Esophagus mucosa (tissue), 1 donor: ENCODE measurements at places on chromosomes 13 and 19. TPM values are rescaled to one million over a fixed set of nuclear protein-coding genes. Genes with fewer than 3 reads are reported as not detected.

DNA sequence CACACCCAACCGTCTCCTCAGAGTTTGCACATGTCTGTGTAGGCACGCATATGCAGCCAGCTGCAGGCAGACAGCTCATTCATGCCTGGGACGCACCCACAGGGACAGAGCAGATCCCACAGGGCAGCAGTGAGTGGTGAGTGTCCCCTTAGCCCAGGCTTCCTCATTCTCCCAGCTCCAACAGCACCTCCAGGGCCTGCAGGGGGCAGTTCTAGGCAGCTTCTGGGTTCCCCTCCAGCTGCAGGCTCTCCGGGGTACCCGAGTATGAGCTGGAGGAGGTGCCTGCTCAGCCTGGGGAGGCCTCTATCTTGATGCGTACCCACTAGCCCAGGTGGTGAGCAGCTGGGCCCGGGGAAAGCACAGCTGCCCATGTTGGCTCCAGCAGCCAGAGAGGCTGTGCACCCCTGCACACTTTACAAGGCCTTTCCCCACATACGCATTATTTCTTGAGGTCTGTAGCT, 1.3 kb upstream of the SHANK1 start:
- ATAC-seq, result peak; percentile 51

DNA sequence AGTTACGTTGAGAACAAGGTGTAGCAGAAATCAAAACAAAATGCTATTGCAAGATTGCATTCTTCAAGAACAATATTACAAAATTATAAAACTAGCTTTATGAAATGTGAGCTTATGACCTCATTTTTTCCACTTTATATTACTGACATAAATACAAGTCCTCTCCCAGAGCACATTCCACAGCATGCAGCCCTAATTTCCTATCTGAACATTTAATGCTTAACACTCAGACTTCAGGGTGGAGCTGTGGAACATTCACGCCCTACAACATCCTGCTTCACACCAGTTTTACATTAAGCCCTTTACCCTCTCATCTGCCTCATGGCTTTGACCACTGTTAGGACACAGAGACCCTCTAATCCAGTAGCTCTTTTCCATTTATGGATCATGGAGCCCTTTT, 65.5 kb downstream of the EPSTI1 start:
- ATAC-seq, result no peak

DNA sequence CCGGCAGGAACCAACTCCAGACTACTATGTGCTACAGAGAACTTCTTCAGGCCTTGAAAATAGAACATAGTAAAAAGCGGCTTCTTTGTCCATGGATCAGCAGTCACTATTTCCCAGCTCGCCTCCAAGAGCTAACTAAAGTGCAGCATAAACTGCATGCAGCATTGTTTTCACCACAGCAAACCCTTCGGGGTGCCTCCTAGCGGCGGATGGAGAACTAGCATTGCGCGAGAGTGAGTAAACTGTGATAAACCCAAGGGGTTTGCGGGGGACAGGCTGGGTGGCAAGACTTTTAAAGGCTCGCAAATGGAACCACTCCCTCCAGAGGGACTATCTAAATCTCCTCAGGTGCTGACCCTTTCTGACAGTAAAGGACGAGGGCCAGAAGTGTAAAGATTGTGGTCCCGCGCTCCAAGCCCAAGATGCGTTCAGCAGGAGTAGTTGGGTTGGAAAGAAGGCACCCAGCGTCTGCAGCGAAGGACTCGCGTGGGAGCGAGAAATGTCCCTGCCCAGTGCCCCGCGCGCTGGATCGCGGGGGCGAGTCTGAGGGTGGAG, 21.5 kb upstream of the SGCG start:
- ATAC-seq, result peak; percentile 48

- no peak for ATAC-seq
Measured at GRCh38 chr13:41389580-41389979, 67.8 kb upstream of the RGCC start.

Gene ZNF442
- 2.8 TPM for total RNA-seq

Gene CEACAM1
- 97.8 TPM for total RNA-seq

GRCh38 chr13:112991609-112992008, 22.6 kb downstream of the MCF2L start:
- no peak for ATAC-seq

Gene CDX2
- not detected for total RNA-seq

GRCh38 chr13:106424805-106425204, 110.7 kb downstream of the EFNB2 start:
- no peak for ATAC-seq

Gene FFAR2
- total RNA-seq, result 1.8 TPM

Gene ZNF99
- not detected for total RNA-seq

Gene DMPK
- total RNA-seq, result 15.5 TPM

GRCh38 chr19:35291259-35291658, 702 bp upstream of the MAG start:
- ATAC-seq, result peak; percentile 34

DNA sequence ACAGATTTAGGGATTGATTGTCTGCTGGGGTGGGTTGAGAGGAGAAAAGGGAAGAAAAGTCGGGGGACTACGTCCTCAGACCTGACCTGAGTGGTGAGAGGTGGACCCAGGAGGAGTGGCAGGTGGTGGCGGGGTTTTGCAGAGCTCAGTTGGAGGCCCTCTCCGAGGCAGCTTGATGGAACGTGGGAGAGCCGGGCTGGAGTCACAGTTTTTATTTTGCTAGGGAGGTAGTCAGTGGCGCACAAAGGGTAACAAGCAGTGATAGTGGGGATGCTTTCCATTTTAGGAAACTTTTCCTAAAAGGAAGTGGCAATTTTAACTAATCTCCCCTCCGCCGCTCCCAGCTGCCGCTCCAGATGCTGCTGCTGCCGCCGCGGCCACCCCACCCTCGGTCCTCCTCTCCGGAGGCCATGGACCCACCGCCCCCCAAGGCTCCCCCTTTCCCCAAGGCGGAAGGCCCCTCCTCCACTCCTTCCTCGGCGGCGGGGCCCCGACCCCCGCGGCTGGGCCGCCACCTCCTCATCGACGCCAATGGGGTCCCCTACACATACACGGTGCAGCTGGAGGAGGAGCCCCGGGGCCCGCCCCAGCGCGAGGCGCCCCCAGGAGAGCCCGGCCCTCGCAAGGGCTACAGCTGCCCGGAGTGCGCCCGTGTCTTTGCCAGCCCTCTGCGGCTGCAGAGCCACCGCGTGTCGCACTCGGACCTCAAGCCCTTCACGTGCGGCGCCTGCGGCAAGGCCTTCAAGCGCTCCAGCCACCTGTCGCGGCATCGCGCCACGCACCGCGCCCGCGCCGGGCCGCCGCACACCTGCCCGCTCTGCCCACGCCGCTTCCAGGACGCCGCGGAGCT, 1.1 kb upstream of the ZNF581 start:
- peak; percentile 20 for ATAC-seq

DNA sequence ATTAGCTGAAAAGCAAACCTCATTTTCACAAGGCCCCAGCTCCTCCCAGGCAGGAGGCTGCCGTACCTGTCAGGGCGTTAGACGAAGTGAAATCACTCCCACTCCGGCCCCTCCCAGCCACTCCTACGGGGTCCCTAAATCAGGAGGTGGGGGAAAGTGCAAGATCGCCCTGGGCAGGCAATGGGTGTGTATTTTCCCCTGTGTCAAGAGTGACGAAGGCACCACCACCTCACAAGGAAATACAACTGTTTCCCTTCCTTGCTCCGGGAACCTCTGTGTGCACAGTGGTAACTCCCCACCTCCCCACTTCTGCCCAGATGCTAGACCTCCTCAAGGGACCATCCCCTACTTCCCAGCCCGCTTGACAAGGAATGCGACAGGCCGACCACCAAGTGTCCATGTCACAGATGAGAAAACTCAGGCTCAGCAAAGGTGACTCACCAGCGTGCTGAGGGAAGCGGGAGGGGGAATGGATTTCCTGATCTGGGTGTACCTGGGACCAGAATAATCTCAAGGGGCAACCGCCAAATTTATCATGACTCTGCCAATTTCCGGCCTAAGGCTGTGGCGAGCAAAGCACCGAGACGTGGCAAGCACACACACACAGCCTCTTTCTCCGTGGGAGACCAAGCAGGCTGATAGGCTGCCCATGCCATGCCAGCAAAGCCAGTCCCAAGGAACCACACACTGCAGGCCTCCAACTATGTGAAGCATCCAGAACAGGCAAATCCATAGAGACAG, 7.3 kb downstream of the PPP6R1 start:
- ATAC-seq, result peak; percentile 59

- no peak for ATAC-seq
Measured at GRCh38 chr19:28880735-28881401, 332.1 kb downstream of the UQCRFS1 start.

DNA sequence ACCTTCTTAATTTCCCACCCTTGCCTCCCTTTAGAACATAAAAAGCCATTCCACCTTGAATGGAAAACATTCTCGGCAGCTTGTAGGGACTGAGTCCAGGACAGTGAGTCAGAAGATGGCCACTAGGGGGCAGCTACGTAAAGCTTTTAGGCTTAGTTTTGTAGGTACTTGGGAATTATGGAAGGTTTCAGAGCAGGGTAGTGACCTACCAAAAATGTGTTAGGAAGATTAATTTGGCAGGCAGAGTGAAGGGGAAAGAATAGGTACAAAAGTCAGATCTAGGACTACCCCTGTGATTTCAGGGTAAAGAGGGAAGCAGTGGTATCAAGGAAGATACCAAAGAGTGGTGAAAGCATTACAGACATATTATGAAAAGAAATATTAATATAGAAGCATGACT, 198.4 kb downstream of the NDFIP2 start:
- ATAC-seq, result peak; percentile 65

GRCh38 chr19:20167020-20167644, at the start of gene ZNF486:
TSS of gene ZNF486 (plus strand) at chr19:20167214. CDS start at chr19:20167331, 117 bp downstream.
- ATAC-seq, result peak; percentile 92

Gene ZNF491
- 0.20 TPM for total RNA-seq

Gene MTUS2
- 0.12 TPM for total RNA-seq

GRCh38 chr13:112969692-112970338, 801 bp downstream of the MCF2L start:
- no peak for ATAC-seq

DNA sequence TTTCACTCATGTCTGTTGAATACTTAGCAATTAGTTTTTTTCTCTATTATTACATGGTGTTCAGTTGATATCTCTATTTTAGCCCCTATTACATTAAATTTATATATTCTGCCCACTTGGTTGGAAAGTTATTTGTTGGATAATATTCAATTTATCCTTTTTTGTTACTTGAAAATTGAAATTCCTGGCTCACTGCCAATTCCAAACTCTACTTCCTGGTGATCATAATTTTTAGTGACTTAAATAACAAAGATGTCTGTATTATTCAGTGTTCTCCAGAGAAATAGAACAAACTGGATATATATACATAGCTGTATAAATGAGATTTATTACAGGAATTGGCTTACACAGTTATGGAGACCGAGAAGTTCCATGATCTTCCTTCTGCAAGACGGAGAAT, 93.6 kb downstream of the GPC5 start:
- no peak for ATAC-seq

DNA sequence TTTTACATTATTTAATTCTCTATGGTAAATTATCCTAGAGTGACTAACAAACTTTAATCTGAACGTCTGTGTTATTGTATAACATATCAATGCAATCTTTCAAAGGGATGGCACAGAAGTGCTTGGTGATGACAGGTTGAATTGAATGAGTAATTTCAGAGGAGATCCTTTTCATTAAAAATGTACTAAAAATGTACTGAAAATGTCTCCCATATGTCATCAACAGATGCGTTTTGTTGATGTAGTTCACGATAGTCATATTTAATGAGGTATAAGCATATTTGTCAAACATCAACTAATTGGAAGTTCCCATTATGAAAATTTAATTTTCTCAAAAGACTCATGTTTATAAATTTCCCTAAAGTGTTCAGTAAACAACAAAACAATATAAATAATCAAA, 1434.7 kb upstream of the PCDH20 start:
- ATAC-seq, result no peak

Gene OVOL3
- not detected for total RNA-seq

- no peak for ATAC-seq
Measured at GRCh38 chr19:56405062-56405461, 930 bp downstream of the ZNF583 start.

Gene SULT2A1
- not detected for total RNA-seq

GRCh38 chr13:99376132-99376531, 68.9 kb upstream of the GPR183 start:
- peak; percentile 60 for ATAC-seq

- no peak for ATAC-seq
Measured at GRCh38 chr13:19772306-19772705, 10.4 kb downstream of the PSPC1 start.

DNA sequence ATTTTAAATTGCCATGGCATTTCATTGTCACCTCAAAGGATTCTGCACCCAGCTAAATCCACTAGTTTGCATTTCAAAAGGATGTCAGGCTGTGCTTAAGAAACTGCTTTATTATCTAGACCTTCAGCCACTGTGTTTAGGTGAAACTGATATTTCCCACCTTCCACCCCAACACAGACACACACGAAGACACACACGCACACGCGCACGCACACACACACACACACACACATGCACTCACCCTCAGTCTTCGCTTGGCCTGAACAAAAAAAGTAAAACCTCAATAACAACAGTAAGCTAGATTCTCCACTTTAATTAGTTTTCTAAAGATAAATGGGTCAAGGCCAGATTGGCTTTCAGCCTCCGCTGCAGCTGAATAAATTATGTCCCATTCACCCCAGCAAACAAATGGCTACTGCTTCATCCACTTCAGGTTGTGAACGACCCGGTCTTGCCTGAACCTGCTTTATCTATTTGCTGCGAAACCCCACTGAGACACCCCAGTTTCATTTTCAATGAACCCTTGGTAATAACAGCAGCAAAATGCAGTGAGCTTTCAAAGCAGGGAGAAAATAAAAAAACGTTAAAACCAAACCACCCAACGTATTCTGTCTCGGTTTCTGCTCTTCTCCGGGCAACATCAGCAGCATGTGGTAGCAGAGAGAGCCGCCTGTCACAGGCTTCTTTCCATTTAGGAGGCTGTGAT, 166.8 kb downstream of the DCT start:
- no peak for ATAC-seq

- no peak for ATAC-seq
Measured at GRCh38 chr13:75452564-75452963, 29.4 kb downstream of the TBC1D4 start.

Gene EPS8L1
- 199 TPM for total RNA-seq

Gene KL
- 0.24 TPM for total RNA-seq

GRCh38 chr13:104571161-104571892, 1505.1 kb upstream of the SLC10A2 start:
- peak; percentile 77 for ATAC-seq

- ATAC-seq, result no peak
Measured at GRCh38 chr19:32460476-32460875, 54.9 kb downstream of the DPY19L3 start.

DNA sequence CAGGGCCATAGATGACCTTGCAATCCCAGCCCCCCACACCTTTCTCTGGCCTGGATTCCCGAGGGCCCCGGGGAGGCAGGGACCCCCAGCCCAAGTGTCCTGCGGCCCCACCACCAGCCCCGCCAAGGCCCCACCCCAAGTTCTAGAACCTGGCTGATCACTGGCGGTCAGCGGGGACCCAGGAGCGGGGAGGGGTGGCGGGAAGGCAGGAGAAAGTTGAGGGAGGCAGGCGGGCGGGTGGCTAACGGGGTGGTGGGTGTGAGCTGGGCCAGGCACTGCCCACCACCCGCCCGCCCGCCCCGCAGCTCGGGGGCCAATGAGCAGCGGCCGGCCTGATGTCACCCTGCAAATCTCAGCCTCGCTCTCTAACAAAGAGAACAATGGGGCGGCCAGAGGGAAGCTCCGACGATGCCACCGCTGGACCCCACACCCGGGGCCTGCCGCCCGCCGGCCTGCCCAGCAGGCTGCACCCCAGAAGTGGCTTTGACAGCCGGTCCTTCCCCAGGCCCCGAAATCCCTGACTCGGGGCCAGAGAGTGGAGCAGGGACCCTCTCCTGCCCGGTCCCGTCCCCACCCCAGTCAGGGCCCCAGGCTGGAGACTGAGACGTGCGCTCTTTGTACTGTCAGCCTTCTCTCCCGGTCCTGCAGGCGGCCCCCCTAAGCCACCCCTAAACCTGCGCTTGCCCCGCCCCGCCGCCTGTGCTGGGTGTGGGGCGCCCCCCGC, 1.6 kb downstream of the MEX3D start:
- ATAC-seq, result peak; percentile 24
